Renal pelvis (tissue), 12 donors: ENCODE measurements at places on chromosomes 1 and 21.

DNA sequence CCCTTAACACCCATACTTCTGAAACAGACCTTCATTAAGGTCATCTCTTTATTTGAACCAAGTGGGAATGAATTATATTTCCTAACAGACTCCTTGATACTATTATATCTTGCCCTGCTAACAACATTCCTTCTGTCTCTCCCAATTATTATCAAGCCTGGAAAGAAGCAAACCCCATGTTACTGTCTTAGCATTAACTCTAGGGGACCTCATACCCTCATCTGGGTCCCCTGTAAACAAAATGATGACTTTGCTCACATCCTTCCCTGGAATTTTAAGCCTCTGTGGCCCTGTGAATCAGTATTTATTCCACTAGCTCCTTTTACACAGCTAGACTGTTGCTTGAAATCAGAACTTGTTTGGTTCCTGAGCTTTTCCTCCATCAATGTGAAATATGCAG, 38.3 kb upstream of the BCL10 start:
- no peak for DNase-seq

DNA sequence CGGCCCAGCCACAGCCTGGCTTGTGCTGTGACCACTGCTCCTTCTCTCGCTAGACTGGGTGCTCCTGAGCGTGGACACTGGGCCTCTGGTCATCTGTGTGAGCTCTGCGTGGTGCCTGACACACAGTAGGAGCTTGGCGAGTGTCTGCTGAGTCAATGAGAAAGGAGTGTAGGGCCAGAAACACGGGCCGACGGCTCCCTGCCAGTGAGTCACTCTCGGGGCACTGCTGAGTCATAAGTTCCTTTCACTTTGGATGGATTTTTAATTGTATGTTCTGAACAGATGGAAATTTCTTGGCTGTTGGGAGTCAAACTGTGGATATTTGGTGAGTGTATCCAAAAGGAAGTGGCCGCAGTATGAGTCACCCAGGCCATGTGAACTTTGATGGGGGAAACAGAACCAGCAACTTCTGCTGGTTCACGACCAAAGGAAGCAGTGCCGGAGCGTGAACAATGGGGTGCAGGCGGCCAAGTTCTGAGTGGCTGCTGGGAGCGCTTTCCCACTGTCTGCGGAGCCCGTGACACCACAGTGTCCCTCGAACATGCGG, 41.0 kb upstream of the COL18A1 start:
- DNase-seq, result no peak

DNA sequence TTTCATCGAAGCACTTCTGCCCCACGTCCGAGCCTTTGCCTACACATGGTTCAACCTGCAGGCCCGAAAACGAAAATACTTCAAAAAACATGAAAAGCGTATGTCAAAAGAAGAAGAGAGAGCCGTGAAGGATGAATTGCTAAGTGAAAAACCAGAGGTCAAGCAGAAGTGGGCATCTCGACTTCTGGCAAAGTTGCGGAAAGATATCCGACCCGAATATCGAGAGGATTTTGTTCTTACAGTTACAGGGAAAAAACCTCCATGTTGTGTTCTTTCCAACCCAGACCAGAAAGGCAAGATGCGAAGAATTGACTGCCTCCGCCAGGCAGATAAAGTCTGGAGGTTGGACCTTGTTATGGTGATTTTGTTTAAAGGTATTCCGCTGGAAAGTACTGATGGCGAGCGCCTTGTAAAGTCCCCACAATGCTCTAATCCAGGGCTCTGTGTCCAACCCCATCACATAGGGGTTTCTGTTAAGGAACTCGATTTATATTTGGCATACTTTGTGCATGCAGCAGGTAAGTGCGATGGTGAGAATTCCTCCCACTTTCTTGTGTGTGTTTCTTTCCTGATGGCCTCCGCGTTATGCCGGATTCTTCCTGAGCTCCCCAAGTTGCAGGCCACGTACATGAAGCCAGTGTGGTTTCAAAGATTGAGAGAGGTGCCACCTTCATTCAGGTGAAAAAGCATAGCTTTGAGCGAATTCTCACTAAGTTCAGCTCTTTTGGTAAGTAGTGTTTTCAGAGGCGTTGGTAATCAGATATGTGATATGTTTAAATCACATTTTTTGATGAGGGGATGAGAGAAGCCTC, 6.0 kb downstream of the NFIA start:
- no peak for DNase-seq

- no peak for DNase-seq
These were observed 39.5 kb upstream of the DIPK1A start for GRCh38 chr1:93000751-93001175.

DNA sequence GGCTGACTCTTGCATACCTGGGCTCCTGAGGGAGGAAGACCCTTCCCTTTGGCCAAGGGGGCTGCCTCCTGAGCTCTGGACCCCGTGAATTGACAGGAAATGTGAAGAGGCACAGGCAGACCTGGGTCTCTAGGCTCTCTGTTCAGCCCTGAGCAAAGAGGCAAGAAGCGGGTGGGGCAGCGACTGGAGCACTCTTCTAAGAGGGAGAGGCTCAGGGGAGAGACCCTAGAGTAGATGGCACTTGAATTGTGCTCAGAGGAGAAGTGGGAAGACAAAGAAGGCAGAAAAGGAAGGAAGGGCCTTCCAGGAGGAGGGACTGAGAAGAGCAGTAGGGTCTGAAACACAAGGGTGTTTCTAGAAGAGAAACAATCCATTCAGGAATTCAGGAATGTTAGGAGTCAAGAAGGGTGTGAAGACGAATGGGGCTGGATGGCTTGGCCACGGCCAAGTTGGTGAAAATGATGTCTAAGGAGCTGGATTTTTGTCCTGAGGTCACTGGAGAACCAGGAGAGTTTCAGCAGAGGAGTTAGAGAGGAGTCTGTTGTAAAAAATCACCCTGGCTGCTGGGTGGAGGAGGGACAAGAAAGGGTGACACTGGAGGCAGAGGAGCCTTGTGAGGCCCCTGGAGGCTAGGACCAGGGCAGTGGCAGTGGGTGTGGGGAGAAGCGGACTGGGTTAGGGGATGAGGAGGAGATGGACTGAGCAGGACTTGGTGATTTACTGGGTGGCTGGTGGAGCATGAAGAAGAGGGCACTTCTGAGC, 5.3 kb downstream of the TIE1 start:
- DNase-seq, result no peak

DNA sequence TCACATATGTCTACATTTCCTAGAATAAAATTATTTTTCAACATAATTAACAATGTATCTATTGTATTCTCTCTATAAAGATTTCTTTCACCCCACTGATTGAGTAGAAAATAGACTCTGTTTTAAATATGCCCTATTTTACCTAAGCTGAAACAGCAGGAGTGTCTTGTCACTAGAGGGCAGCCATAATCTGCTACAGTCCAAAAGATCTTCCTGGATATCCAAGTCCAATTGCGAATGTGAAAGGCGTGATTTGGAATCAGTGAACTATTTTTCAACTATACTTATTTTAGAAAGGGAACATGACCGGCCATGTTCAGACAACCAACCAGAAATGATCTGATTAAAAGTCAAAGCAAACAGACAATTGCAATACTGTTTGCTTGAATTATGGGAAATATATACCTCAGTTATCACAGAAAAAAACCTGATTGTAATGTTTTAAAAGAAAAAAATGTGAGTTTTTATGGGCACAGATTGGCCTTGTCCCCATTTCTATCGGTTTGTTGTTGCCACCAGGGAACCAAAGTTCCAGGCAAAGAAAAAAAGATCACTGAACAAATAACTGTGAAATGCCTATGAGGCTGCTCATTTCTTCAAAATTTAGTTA, 1211.0 kb upstream of the ADGRL4 start:
- peak; percentile 61 for DNase-seq

- no peak for DNase-seq
These were observed 185.6 kb downstream of the RHOU start for GRCh38 chr1:228920831-228921230.

DNA sequence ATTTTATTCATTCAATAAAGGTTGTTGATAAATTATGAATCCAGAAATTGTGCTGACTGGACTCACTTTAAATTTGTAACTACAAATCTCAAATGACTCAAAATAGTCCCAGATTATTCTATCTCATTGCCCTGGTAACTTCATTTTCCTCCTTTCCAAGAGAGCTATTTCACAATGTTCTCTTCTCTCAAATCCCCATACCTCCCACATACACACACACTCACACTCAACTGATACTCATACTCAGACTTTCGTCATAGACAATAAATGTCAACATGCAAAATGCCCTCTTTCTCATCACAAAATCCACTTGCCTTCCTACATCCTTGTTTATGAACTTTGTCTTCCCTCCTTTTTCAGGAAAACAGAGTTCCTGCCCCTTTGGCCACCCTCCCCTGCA, 33.3 kb downstream of the EXTL2 start:
- DNase-seq, result no peak

DNA sequence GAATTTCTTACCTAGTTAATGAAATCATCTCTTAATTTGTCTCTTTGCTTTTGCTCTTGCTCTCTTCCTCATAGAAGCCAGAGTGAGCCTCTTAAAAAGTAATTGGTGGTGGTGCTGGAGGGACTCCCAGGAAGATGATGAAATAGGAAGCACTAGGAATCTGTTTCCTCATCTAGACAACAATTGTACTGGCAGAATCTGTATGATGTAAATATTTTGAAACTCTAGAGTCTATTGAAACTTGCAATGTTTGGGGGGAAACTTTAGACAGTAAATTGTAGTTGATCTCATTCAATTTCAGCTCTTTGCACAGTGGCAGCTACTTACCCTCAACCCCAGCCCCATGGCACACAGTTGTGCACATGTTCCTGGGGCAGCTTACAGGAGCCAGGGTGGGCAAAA, 10.6 kb downstream of the RGSL1 start:
- no peak for DNase-seq

DNA sequence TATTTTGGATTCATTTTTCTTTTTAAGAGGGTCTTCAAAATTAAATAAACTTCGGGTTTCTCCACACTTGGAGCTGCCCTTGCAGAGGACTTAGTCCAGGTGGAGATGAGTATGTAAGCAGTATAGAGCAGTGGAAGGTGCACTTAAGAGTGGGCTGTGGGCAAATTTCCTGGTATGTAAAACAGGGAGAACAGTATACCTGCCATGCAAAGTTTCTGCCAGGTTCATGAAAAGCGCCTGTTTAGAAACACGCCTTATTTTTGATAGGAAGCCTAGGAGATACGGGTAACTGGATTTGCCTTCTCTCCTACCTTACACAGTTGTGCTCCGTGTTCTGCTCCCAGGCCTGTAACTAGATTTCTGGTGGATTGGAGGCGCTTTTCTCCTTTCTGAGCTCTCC, 1.2 kb downstream of the KDM4A start:
- no peak for DNase-seq

- peak; percentile 14 for DNase-seq
These were observed 1.4 kb downstream of the PPP2R5A start for GRCh38 chr1:212286556-212287131.

- DNase-seq, result peak; percentile 35
These were observed 74.7 kb downstream of the NTPCR start for GRCh38 chr1:233025157-233025556.

- no peak for DNase-seq
These were observed 5.0 kb downstream of the TAF5L start for GRCh38 chr1:229620876-229621275.

- peak; percentile 11 for DNase-seq
These were observed 436.4 kb downstream of the PLA2G4A start for GRCh38 chr1:187264995-187265602.

DNA sequence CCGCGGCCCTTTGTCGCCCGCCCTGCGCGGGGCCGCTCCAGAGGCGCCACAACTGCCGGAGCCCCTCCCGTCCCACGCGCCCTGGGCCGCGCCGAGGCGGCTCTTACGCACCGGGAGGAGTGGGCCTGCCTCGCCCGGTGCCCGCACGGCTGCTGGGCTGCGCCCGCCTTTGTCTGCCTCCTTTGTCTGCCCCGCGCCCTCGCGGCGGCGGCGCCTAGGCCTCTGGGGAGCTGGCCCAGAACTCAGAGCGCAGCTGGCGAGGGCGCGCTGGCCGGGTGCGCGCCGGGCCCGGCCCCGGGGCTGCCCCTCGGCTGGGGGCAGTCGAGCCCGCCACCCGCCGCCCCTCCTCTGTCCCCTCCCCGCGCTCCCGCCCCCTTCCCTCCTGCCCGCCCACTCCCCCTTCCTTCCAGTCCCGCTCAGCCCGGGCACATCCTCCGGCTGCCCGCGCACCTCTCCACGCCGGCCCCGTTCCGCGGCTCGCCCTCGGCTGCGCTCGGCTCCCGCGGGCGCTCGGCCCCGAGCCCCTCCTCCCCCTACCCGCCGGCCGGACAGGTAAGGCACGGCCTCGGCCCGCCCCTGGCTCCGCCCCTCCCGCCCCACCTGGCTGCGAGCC, at the start of gene DRAXIN:
TSS of gene DRAXIN (plus strand) at position 409 of the 613 bp plus-strand sequence. CDS start 14,549 bp downstream, outside the sequence.
- DNase-seq, result peak; percentile 45

DNA sequence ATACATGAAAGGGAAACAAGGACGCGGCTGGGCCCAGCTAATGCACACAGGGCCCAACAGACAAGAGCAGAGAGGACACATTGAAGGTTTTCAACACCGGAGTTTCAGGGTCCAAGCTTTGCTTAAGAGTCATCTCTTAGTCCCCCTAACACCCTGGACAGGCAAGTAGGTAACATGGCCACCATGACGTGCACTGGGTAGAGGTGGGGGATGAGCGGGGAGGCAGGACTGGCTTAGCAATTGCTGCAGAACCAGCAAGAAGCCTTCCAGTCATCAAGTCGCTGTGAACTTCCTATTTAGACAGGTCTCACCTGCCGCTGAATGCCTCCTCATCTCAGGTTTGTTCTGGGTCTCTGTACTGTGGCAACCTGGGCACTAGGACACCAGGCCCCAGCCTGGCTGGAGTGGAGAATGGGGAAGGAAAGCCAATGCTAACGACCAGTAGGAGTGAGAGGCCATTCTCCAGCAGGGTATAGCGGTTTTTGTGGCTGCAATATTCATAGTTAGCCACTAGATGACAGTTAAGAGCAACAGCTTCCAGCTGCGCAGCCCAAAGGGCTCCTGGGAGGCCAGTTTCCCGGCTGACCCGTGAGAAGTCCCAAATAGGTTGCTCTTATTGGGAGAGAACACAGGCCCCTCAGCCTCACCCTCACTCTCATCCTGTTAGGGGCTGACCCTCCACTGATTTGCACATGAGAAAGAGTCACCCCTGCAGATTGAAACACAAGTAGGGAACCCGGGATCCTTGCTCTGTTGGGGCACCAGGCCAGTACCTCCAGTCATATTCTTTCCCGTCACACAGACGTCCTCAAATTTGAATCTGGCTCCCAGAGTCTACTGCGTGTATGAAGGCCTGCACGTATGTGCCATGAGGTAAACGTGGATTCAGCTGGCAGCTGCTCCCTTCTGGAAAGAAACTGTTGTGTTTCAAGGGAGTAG, 6.0 kb upstream of the PIGC start:
- DNase-seq, result no peak

GRCh38 chr1:183069562-183070216, 46.5 kb downstream of the LAMC1 start:
- no peak for DNase-seq
